ENCODE measurements at places on chromosomes 7 and 10.
A peak's percentile ranks its signal among the peaks of the same experiment; 100 is the strongest.

DNA sequence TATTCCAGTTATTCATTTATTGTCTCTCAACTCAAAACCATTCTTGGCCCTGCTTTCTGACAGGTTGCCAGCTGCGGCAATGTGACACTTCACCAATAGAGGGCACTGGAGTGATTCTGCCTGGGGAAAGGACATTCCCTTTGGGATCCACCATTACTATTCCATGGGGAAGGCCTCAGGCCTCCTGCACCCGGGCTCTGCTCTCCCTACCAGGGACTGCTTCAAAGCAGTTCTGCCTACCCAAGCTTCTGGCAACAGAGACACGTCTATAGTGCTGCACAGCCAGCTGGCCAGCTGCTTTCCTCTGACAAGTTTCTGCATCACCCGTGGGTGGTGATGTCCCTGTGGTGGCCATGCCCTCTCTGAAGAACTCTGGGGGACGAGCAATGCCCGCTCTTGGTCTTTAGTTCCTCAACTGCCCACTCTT lies 163.8 kb downstream of the ELMO1 start:
- peak; percentile 50 for DNase-seq

DNA sequence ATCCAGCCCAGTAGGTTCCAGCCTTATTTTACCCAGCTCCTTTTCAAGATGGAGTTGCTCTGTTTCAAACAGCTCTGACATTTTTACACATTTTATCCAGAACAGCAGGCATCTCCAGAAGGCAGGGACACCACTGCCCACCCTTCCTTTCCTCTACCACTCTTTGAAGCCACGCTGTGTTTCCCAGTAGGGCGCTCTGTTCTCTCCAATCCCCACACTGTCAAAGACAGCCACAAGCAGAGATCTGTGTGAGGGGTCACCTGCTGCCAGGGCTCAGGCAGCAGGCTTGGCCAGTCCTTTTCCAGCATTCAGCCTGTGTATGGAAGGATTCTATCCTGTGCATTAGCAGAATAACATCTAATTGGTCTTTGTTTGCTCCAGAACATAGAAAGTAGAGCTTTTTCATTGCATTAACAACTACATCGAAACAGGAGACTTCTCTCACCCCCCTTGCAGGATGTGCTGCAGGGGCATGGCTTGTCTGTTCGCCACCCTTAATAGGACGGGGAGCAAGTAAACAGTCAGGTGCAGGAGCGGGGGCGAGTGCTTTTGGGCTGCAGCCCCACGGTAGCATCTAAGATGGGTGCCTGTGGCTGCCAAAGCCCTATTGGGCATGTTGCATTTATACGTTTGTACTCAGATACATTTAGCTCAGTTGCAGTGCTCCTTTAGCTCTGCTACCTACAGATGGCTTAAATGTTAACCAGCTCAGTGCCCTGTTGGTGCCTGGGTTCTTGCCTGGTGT lies 326.1 kb downstream of the GALNT17 start:
- DNase-seq = no peak

- DNase-seq = no peak
Measured at GRCh38 chr10:76491216-76491615, 1059.8 kb downstream of the LRMDA start.

DNA sequence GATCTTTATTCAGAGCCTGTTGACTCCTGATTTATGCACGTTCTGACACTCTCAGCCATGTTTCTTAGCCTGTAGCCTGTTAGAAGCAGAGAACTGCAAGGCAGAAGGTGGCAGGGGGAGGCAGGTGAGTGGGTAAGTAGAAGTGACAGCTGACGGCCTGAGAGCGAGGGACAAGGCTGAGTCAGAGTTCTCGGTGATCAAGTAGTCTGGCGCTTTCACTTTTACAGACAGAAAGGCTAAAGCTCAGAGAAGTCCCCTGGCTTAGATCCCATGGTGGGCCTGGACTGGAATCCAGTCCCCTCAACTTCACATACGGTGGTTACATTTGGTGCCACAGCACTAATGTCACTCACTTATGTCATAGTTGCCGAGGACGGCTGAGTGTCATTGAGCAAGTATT lies 139.0 kb downstream of the TACC2 start:
- DNase-seq = no peak

DNA sequence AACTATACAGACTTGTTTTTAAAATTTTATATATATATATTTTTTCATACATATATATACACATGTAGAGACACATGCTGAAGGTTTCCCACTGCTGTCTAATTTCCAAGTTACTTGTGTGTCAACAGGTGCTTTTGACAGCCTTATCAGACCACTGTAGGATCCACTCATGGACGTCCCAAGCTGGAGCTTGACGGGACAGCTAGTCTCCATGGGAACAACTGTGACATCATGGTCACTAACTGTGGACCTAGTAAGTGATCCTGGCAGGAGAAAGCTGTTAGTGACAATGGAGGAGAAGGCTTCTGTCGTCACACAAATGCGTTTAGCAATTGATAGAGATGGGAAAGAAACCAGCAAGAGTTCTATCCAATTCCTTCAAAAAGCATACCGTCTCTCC lies 60.2 kb upstream of the DDC start:
- no peak for DNase-seq

GRCh38 chr7:106331441-106332175 lies 46.8 kb upstream of the NAMPT start:
- no peak for DNase-seq

GRCh38 chr10:112526906-112527305 lies 79.9 kb downstream of the VTI1A start:
- no peak for DNase-seq

- DNase-seq = peak; percentile 41
Measured at GRCh38 chr7:67019562-67020390, 23.1 kb downstream of the TYW1 start.

DNA sequence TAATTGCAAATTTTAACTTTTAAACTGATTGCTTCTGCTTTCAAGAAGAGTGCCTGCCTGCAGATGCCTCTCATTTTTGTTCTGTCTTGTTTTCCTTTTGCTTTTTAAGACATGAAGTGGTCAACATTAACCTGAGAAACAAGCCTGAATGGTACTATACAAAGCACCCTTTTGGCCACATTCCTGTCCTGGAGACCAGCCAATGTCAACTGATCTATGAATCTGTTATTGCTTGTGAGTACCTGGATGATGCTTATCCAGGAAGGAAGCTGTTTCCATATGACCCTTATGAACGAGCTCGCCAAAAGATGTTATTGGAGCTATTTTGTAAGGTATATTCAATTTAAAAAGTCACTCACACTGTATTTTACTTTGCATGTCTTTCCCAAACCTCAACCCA lies 8.8 kb downstream of the GSTO2 start:
- peak; percentile 73 for DNase-seq

GRCh38 chr7:122425731-122426130 lies 121.2 kb upstream of the FEZF1 start:
- no peak for DNase-seq

GRCh38 chr7:74332373-74333176 lies 43.4 kb downstream of the CLIP2 start:
- DNase-seq = no peak
